ENCODE measurements at places on chromosomes 16 and 17. TPM values are rescaled to one million over a fixed set of nuclear protein-coding genes. Genes with fewer than 3 reads are reported as not detected.
A peak's percentile ranks its signal among the peaks of the same experiment; 100 is the strongest.

- DNase-seq: no peak
These were observed 34.3 kb downstream of the MYH3 start for GRCh38 chr17:10622617-10623485.

DNA sequence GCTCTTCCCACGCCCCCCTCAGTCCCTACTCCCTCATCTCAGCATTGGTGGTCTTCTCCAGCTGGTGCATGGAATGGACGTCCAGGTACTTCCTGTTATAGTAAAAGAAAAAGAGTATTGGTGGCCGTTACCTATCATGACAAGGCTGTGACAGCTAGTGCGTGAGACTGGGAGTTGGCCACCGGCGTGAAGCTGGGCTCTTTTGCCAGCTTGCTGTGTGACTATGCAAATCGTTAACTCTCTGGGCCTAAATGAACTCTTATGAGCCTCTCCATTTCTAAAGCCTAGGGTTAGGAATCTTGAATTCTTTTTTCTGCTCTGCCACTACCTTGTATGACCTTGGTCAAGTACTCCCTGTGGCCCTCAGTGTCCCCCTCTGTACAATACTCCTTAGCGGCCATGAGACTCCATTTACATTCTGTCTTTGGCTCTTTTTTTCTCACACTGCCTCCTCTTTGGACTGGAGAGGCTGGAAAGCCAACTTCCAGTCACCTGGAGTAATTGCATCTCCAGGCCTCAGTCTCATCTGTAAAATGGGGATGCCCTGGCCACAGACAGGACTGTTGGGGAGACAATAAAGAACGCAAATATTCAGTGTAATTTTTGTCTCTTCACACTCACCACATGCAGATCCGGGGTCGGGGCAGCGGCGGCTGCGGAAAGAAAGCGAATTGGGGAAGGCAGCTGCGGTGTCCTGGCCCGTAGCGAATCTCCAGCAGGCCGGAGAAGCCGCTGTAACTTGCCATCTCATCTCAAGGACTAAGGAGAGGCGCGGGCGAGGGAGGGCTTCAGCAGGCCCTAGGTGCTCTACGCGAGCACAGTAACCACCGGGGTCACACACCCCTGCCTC lies 1.1 kb downstream of the CFAP119 start:
- DNase-seq: no peak

GRCh38 chr17:74928786-74929185 lies 4.7 kb downstream of the OTOP2 start:
- no peak for DNase-seq

GRCh38 chr17:61584866-61585265 lies 6.2 kb downstream of the NACA2 start:
- DNase-seq: no peak

DNA sequence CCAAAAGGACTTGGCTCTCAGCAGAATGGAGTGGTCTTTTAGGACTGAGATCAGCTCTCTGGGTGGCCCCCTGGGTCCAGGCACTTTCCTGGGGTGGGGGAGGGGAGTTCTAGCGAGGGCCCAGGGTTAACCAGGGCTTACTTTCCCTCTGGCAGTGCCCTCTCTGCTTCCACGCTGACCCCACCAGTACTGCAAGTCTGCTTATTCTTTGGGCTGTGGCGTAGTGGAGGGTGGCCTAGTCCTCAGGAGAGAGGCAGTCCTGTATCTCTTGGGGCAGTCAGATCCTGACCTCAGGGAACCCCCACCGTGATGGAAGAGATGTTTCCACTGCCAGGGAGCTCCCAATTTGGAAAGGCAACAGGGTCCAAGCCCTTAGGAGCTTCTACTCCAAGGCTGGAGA lies 79.4 kb downstream of the CCDC182 start:
- no peak for DNase-seq

DNA sequence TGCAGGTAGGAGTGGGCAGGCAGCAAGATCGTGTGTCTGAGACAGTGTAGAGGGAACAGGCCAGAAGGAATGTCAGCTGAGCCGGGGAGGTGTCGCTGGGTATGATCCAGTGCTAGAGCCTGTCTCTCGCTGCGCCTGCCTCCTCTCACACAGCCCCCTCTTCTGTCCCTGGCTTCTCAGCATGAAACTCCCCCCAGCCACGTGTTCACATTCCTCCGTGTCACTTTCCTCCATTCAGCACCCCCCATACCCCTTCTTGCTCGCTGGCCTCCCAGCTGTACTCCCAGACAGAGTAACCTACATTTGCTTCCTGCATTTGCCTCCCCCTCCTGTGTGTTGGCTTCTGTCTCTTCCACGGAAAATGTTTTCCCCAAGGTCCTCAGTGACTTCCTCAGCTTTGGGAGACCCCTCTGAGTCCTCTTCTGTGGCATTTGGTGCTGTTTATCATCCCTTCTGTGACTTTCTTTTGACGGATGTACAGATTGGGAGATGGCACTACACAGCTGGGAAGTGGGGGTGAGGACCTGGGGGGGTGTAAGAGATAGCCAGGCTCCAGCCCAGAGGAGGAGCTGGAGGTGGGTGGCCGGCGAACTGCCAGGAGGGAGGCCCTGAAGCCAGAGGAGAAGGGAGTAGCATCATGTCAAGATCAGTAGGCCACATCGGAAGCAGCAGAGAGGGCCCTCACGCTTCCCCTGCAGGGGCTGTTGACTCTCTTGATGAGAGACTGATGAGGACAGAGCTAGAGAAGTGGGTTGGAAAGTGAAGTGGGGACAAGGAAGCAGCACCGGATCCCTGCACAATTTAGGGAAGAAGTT lies 19.2 kb downstream of the SGF29 start:
- DNase-seq: no peak

DNA sequence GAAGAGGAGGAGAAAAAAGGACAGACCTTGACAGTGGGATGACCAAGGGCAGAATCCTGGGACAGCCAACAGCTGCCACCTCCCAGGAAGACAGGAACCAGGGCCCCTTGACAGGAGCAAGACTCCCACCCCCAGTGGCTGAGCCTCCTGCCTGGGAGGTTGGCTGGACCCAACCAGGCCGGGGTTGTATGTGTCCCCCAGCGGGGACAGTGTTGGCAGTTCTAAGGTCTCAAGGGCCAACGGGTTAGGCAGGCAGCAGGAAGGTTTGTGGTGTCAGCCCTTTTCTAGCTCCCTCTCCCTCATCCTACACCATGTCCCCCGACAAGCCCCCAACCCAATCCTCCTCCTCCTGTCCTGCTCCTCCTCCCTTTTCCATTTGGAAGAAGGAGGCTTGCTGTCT lies 126.2 kb downstream of the MRM1 start:
- no peak for DNase-seq

DNA sequence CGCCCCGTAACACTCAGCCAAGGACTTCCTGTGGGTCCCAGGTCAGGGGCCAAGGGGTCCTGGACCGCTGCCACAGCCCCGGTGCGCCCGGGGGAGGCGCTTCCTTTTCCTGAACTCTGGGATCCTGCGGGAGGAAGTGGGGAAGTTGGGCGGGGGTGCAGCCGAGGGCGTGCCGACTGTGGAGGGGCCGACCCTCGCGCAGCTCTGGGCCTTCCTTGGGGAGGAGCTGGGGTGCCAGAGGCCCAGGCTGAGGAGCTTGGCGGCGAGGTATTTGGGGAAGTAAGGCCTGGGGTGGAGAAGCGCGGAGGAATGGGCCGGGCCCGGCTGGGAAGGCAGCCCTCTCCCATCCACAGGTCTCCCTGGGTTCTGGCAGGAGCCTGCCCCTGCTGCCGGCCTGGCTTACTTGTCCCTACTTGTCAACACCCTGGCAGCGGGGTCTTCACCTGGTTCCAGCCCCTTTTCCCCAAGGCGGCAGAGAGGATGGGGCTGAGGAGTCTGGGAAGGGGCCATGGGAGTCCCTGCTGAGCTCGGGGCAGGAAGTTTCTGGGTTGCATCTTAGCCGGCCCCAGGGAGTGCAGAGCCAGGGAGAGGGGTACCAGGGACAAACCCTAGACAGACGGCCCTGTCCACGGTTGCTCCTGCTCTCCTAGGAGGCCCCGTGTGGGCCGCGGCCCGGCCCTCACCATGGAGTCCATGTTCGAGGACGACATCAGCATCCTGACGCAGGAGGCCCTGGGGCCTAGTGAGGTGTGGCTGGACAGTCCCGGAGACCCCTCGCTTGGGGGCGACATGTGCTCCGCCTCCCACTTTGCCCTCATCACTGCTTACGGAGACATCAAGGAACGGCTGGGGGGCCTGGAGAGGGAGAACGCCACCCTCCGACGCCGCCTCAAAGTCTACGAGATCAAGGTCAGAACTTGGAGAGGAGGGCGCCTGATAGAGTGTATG lies 1.7 kb downstream of the TBKBP1 start:
- no peak for DNase-seq

DNA sequence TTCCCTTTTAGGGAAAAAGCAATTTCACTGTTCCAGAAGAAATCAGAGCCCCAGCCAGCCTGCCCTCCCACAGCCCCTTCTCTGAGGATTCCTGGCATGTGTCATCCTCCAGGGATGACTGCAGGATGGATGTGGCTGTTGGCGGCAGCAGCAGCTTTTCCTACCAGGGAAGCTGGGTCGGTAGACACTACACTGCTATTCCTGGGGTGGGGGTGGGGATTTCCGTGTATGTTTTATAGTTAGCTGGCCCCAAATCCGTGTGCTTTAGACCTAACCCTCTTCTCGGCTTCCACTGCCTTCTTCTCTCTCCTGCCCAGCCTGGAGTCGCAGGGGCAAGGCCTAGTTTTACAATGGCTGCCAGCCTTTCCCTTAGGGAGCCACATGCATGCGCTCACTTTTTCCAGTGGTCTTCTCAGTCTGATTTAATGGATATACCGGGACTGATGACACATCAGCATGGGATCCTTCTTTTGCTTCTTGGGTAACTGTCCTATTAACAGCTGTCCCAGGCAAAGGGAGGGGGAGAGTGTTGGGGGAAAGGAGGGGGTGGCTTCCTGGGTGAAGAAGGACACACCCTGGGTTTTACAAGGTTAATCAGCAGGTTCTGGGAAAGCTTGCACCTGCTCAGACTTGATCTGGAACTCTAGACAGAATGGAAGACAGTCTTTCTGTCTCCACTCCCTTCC lies 2.7 kb upstream of the NFE2L1 start:
- no peak for DNase-seq

DNA sequence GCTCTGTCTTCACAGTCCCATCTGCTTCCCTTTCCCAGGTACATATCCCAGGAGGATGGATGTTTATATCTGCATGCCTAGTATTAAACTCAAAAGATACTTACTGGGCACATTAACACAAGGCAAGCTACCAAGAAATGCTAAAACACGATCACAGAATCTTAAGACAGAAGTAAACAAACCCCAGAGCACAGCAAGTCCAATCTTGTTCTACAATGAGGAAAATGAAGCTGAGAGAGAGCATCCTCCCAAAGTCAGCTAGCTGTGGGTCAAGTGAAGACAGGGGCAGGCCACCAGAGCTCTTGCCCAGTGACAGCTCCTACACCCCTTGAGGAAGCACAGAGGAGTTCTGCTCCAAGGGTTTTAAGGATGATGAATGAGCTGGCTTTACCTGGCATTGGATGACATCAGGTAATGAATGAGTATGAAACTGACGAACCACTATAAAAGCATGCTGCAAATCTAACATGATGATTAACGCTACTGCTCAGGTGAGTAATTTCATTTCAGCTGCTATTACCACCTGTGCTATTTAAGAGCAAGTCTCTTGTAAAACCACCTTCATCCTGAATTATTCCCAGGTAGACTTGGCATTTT lies 20.3 kb downstream of the XPO6 start:
- no peak for DNase-seq

DNA sequence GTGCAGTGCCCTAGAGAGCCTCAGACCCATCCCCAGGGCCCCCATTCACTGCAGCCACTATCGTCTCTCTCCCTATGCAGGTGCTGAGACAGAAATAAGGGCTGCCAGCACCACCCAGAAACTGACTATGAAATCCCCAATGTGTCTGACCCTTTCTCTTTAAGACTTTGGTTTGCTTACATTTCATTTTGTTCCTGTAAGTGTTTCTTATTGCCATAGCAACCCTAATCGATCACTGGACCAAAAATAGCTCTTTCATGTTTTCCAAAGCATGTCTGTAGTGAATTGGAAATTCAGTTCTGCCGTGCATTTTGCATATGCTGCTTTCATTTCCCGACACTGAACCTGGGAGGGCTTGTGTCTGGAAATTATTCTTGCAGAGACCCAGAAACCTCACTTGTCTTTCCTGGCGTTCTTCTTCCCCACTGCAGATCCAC lies 148.7 kb upstream of the NOL11 start:
- DNase-seq: no peak

- DNase-seq: no peak
These were observed 4.8 kb upstream of the ITGA3 start for GRCh38 chr17:50051082-50051576.

GRCh38 chr17:43907998-43908721 lies 824 bp upstream of the MPP2 start:
- DNase-seq: peak; percentile 25

- DNase-seq: no peak
These were observed 850 bp upstream of the PNMT start for GRCh38 chr17:39667262-39667944.

GRCh38 chr17:31743797-31744196 lies 115.2 kb downstream of the COPRS start:
- DNase-seq: no peak

GRCh38 chr17:13346081-13346533 lies 255.6 kb downstream of the HS3ST3A1 start:
- DNase-seq: no peak

DNA sequence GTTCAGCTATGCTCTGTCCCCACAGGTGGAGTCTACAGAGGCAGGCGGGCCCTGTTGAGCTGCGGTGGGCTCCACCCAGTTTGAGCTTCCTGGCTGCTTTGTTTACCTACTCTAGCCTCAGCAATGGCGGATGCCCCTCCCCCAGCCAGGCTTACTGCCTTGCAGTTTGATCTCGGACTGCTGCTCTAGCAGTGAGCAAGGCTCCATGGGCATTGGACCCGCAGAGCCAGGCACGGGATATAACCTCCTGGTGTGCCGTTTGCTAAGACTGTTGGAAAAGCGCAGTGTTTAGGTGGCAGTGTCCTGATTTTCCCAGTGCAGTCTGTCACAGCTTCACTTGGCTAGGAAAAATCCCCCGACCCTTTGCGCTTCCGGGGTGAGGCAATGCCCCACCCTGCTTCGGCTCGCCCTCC lies 89.1 kb downstream of the BCAS3 start:
- no peak for DNase-seq

The ZG16B gene
- 0.74 TPM for total RNA-seq

The ARL5C gene
- total RNA-seq: not detected

The SEPTIN12 gene
- total RNA-seq: not detected

The MAF gene
- total RNA-seq: 36.7 TPM

The OR4D1 gene
- 0.29 TPM for total RNA-seq

The CCL1 gene
- total RNA-seq: 52.8 TPM

The PHKB gene
- total RNA-seq: 25.4 TPM

The TRAF4 gene
- total RNA-seq: 182 TPM

The SLC6A2 gene
- total RNA-seq: not detected

The HSD17B2 gene
- not detected for total RNA-seq
